ENCODE measurements at places on chromosomes 5 and 9.

GRCh38 chr5:128146671-128147070 is 63.1 kb downstream of the SLC12A2 start:
- no peak for DNase-seq

- DNase-seq = no peak
Observed at GRCh38 chr5:6723122-6723815, 10.0 kb downstream of the TENT4A start.

DNA sequence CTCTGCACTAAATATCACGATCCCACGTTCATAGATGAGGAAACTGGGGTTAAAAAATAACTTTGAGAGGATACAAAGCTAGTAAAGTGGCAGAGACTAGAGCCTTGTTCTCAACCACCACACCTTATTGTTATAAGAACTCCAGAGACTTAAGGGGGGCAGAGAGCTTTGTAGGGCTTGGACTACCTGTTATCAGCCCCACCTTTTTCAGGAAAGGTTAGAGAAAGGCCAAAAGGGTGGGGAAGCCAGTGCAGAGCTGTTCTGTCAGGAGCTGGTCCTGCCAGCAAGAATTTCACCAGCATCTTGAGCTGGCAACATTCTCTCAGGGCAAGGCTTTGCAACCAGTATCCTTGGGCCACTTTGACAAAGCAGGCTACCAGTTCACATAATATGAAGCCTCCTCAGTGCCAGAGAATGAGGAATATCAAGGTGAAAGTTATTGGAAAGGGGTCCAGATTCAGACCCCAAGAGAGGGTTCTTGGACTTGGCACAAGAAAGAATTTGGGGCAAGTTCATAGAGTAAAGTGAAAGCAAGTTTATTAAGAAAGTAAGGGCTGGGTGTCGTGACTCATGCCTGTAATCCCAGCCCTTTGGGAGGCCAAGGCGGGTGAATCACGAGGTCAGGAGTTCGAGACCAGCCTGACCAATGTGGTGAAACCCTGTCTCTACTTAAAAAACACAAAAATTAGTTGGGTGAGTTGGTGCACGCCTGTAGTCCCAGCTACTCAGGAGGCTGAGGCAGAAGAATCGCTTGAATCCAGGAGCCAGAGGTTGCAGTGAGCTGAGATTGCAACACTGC is 66.2 kb upstream of the CLINT1 start:
- DNase-seq = no peak

- DNase-seq = no peak
Observed at GRCh38 chr5:179430193-179431175, 85.2 kb upstream of the ADAMTS2 start.

GRCh38 chr5:8585230-8586018 is 716.5 kb downstream of the MTRR start:
- no peak for DNase-seq

- no peak for DNase-seq
Observed at GRCh38 chr5:124452412-124452811, 294.0 kb downstream of the ZNF608 start.
